RPMI7951 (cell line): ENCODE measurements at places on chromosomes 7 and 10. TPM values are rescaled to one million over a fixed set of nuclear protein-coding genes. Genes with fewer than 3 reads are reported as not detected.

DNA sequence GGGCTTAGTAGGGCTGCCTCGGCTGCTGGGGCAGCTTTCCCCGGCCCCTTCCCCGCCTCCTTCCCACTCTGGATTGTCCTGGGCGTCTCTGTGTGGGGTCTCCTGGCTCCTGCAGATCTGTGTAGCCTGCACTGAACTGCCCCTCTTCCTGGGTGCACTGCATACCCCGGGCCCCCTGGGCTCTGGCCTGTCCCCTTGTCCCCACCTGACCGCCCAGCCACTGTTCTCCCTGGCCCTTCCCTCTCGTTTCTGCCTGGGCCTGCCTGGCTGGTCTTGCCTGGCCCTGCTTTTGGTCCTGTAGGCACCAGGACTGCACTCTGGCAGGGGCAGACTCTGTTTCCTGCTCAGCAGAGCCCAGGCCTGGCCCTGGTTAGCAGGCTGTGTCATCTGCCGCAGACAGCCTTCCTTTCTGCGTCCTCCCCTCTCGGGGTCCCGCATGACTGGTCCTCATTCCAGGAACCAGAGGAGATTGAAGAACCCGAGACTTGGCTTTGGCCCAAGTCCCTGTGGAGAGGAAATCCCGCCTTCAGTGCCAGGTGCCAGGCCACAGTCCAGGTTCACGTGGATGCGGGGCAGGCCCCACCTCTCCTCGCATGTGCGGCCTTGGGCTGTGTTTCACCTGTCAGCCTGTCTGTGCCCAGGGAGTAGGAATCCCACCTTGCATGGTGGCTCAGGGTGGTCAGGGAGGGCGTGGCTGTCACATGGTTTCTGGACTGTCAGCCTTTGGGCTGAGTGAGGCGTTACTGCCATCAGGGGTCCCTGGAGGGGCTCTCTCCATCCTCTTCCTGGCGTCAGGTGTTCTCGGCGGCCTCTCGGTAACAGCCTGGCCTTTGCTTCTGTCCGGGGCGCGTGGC, 9.2 kb downstream of the INPP5A start:
- DNase-seq: no peak

- peak; percentile 65 for DNase-seq
Measured at GRCh38 chr10:125060826-125061556, 99.4 kb downstream of the CTBP2 start.

Gene SEC24C
- 40.0 and 47.6 TPM in 2 replicates for total RNA-seq

DNA sequence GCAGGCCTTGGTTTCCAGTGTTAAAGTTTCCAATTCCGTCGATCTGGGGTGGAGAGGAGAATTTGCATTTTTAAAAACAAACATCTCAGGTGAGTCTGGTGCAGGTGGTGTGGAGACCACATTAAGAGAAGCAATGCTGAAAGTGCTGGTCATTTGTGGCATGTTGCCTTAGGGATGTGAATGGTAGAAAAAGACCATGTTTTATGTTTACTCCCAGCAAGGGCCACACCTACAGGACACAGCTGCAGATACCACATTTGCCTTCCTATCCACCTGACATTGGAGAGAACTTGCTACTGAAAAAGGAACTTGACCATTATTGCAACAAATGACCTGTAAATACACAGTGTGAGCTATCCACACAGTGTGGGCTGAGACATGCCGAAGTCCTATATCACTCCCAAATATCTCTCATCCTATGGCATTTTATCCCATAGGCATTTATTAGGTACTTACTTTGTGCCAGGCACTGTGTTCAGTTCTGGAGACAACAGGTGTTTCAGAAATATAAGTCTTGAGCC, 183.1 kb downstream of the NRP1 start:
- no peak for DNase-seq

GRCh38 chr10:52250510-52250909, 63.6 kb upstream of the DKK1 start:
- DNase-seq: no peak

DNA sequence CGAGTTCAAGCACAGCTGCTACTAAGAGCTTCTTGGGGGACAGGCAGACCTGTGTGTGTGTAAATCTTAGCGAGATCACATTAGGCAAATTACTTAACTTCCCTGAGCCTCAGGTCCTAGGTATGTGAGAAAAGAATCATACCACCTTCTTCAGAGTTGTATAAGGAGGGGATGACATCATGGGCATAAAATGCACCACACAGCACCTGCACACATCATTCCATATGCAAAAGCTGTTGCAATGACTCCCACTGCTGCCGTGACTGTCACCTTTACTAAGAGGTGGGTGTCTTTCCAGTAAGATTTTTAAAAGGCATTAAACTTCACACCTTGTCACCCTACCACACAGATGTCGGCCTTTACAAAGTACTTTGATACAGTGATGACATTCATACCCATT, 146.0 kb downstream of the FANK1 start:
- DNase-seq: no peak

GRCh38 chr10:64038107-64038506, 516.9 kb downstream of the REEP3 start:
- no peak for DNase-seq
